ENCODE measurements at places on chromosomes 4 and X.

- no peak for DNase-seq
Observed at GRCh38 chr4:47469951-47470350, 6.4 kb upstream of the COMMD8 start.

GRCh38 chrX:2974961-2975360 is 31.4 kb upstream of the ARSH start:
- no peak for DNase-seq

- DNase-seq = no peak
Observed at GRCh38 chr4:38381788-38382187, 282.2 kb upstream of the KLF3 start.

DNA sequence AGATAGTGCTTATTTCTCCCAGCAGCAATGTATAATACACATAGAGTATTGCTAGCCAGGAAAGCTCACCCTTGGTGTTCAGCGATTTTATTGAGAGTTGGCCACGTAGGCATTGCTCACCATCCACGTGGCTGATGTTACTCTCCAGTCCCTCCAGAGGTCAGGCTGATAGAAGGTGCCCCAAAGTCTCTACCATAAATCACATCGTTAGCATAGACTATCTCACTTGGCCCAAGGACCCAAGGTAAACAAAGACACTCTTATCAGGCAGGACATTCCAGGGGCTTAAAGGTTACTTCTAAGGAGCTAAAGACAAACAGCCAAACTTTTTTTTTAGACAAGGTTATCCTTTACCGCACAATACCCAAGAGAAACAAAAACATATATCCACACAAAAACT is 30.3 kb upstream of the RGN start:
- DNase-seq = no peak

- DNase-seq = no peak
Observed at GRCh38 chrX:70769659-70770227, 138.8 kb downstream of the TEX11 start.

DNA sequence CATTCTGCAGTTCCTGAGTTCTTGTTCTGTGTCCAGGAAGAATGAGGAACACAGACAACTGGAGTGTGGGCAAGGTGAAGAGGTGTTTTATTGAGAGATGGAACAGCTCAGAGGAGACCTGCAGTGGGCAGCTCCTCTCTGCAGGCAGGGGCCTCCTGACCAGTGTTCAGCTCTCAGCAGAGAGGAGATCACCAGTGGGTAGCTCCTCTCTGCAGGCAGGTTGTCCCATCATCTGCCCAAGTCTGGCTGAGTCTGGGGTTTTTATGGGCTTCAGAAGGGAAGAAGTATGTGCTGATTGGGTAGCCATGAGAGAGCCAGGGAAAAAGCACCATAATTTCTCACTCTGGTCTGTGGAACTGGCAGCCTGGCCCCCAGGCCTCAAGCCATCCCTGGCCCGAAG is 56.0 kb upstream of the RASGEF1B start:
- no peak for DNase-seq

- DNase-seq = no peak
Observed at GRCh38 chr4:75545526-75545925, 10.3 kb upstream of the ODAPH start.

DNA sequence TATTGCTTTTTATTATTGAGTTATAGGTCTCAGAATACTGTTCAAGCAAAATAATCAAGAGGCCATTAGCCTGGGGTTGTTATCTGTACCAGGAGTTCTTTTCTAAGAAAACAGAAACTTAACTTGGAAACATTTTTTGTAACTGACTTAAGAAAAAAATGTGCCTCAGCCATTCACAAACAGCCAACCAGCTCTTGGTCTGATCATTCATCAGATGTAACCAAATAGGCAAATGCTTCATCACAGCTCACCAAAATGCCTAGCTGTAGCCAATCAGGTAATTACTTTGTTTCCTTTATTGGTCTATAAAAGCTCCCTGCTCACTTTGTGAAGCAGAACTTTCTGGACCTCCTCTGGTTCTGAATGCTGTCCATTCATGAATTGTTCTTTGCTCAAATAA is 387.7 kb downstream of the FAT4 start:
- DNase-seq = no peak

GRCh38 chrX:53678667-53679066 is 7.9 kb downstream of the HUWE1 start:
- DNase-seq = no peak

- no peak for DNase-seq
Observed at GRCh38 chrX:96566878-96567277, 117.8 kb upstream of the DIAPH2 start.

DNA sequence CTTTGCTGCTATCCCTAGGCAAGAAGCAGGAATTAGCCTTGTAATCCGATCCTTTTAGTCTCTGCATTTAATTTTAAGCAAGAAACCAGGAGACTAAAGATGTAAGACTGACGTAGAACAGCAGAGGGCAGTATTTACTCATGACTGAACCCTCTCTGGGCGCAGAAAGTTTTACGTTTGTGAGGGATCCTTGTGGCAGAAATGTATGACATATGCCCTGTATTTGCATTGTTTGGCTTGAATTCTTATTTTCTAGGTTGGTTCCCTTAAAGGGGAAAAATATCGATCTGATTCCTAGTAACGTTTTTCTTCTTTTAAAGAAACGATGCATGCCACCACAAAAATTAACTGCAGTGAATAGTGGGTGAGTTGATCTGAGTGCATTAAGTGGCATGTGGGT is 1.3 kb upstream of the FAT4 start:
- no peak for DNase-seq

GRCh38 chr4:168795346-168795745 is 214.7 kb downstream of the CBR4 start:
- DNase-seq = no peak

GRCh38 chr4:166363198-166363597 is 490.2 kb downstream of the TLL1 start:
- no peak for DNase-seq

DNA sequence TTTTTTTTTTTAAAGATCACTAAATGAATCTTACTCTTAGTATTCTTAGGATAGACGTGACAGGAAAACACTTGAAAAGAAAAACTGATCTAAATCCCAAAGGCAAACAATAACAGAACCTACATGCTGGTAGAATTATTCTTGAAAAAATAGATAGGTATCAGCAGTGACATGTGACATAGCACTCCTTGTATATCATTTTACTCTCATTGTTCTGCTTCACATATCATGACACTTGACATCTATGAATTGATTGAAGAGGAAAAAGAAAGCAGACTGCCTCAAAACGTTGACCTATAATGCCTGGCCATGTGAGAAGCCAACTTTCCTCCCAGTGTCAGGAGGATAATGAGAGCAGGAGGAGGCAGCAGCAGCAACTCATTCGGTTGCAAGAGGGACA is 555.2 kb downstream of the GABRG1 start:
- DNase-seq = no peak

- DNase-seq = no peak
Observed at GRCh38 chr4:143399113-143399949, 62.7 kb downstream of the GAB1 start.

- no peak for DNase-seq
Observed at GRCh38 chr4:123606946-123607542, 210.4 kb downstream of the SPRY1 start.

GRCh38 chrX:22974616-22975015 is 25.1 kb upstream of the DDX53 start:
- DNase-seq = no peak

GRCh38 chr4:168636506-168637196 is 139.8 kb downstream of the PALLD start:
- no peak for DNase-seq

DNA sequence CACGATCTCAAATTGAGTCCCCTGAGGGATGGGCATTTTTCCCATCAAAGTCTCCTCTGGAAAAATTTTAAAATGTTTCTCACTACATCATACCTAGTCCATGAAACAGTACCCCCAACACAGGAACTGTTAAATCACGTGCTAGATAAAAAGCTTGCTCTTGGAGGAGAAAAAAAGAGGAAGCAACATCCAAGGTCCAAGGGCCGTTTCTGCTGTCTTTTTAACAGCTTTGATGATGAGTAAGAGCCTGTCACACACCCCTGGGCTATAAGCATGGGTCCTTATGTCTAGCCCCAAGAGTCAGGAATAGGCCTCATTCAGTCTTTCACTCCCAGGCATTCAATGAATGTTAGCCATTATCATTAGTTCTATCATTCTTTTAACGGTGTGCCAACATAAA is 128.9 kb downstream of the SH3KBP1 start:
- no peak for DNase-seq

DNA sequence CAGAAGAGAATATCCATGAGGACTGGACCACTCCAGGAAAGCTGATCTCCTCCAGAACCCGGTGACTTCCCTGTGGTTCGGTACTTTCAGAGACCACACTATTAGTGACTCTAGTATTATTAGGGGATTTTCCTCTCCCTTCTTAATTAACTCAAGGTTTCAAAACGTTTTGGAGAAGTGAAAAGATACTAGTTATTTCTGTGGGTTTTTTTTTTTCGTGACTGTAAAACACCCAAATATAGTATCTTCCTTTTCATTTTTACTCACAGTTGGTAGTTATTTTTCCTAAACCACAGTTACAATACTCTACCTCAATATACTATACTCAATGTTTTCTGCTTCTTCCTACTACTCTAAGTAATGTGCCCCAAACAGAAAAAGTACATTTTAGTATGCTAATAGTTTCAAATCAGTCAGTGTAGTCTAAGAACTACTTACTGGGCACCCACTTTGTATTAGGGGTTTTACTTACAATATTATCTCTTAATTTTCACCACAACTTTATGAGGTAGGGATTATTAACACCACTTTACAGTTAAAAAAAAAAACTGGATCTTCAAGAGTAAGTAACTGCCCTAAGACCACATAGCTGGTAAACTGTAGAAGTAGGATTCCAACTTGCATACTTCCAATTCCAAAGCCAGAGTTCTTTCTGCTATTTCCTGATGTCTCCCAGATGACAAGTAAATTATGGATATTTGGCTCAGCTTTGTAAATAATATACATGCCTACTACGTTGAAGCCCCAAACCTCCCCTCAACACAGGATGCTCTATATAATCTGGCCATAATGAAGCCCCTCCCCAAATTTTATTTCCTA is 45.0 kb downstream of the SLC9A7 start:
- DNase-seq = no peak

GRCh38 chr4:89496851-89497250 is 189.3 kb upstream of the GPRIN3 start:
- DNase-seq = no peak

GRCh38 chrX:36844857-36845256 is 163.3 kb upstream of the FAM47C start:
- DNase-seq = no peak

DNA sequence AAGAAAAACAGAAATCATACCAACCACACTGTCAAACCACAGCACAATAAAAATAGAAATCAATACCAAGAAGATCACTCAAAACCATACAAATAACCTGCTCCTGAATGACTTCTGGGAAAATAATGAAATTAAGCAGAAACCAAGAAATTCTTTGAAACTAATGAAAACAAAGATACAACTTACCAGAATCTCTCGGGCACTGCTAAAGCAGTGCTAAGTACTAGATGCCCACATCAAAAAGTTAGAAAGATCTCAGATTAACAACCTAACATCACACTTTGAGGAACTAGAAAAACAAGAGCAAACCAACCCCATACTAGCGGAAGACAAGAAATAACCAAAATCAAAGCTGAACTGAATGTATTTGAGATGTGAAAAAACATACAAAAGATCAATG is 33.2 kb downstream of the AWAT2 start:
- DNase-seq = no peak

DNA sequence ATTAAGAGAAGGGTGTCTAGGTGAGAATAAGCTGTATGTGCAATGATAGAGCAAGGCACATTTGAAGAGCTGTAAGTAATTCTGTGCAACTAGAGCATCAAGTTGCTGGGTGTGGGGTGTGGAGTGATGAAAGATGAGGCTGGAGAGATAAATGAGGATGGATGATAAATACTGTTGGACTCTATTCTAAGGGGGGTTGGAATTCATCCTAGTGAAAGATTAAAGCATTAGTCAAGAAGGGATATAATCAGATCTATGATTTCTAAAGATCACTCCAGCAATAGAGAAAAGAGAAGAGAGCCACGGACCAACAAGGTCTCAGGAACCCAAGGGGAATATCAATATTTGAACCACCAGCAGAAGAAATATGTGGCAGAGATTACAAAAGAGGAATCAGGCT is 415.0 kb upstream of the RPS6KA3 start:
- no peak for DNase-seq

DNA sequence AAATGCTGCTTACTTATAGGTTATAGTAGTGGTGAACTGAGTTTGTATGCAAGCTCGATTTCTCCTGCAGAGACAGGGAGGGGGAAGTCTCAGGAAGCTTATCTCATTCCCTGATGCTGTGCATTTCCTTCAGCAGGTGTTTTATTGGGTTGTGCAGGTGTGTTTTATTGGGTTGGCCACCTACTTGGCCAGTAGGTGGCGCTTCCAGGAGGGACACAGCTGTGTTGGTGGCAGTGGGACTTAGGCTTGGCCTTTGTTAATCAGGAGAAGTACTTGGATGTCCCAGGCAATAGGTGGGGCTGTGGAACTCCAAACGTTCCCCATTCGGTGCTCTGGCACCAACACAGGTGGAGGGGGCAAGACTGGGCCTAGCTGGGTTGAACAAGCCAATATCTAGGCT is 196.0 kb upstream of the DCAF8L1 start:
- no peak for DNase-seq

GRCh38 chr4:81839347-81840042 is 367.8 kb upstream of the RASGEF1B start:
- no peak for DNase-seq

- no peak for DNase-seq
Observed at GRCh38 chr4:20353646-20354045, 101.9 kb downstream of the SLIT2 start.
